ENCODE measurements at places on chromosomes 4 and X.

DNA sequence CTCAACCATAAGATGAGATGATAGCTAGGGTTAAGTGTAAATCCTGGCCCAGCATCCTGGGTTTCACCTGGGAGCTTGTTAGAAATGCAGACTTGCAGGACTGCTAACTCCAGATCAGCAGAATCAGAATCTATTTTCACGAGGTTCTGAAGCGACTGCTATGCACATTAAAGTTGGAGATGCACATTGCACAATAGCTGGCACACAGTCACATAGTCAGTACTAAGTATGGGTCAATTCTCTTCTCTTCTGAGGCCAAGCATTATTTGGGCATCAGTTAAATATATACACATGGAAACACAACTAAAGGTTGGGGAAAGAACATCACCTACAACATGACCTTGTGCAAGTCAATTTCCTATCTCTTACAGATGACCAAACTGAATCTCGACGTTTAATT is 155.1 kb upstream of the FGF13 start:
- no peak for DNase-seq

DNA sequence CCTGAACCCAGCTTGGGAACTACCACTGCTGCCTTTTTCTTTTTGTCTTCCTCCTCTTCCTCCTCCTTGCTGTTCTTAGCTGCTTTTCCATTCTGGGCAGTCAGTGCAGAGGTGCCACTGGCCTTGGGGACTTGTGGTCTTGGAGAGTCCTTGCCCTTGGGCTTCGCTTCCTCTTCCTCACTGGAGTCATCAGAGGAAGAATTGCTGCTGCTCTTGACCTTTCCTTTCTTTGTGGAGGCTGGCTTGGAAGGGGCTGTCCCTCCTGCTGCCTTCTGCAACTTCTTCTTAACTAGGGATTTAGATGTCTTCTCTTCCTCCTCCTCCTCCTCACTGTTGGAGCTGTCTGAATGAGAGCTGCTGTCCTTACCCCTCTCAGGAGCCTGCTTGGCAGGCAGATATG is 53.2 kb downstream of the FAM9B start:
- no peak for DNase-seq

- no peak for DNase-seq
Observed at GRCh38 chr4:138452826-138453225, 210.7 kb upstream of the SLC7A11 start.

DNA sequence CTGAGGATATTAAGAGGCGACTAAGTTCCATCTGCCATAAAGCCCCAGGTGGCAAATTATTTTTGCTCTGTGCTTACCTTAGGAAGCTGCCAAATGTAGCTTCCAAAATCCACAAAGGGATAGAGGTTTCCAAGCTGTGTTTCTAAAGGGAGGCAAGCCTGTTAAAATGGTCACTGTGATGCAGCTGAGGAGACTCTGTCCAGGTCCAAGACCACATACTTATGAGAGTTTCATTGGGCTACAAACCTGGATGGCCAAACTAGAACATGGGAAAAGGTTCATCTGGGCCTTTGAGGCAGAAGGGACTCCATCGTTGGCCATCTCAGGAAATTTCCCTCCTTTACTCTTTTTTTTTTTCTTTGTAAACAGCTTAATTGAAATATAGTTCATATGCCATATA is 306.9 kb upstream of the FGF13 start:
- DNase-seq, result no peak

- DNase-seq, result no peak
Observed at GRCh38 chr4:17771284-17771908, 10.0 kb downstream of the FAM184B start.

GRCh38 chrX:10534611-10535010 is 85.8 kb downstream of the MID1 start:
- DNase-seq, result no peak

DNA sequence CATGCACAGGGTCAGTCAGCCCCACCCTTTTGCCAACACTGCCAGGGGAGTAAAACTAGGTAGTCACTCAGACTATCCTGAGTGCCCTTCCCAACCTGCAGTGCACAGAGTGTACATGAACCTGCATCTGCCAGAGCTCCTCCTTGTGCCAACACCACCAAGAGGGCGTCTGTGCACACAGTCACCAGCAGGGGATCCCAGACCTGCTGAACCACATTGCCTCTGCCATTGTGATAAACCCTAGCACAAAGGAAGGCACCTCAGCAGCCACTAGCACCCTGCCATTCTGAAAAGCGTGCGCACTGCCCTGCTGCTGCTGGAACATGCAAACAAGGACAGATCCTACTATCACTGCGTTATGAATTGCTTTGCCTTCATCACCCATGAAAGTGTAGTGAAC is 247.8 kb upstream of the POU3F4 start:
- DNase-seq, result no peak

Measured in NCI-H446 treated with DMSO at 0.1 percent for 48 hours (cell line).